ENCODE measurements at places on chromosomes 2 and 18. TPM values are rescaled to one million over a fixed set of nuclear protein-coding genes. Genes with fewer than 3 reads are reported as not detected.

The CASP10 gene
- total RNA-seq, result 3.3 TPM

The AKAIN1 gene
- not detected for total RNA-seq

- no peak for DNase-seq
Measured at GRCh38 chr2:223235986-223236385, 184.0 kb downstream of the KCNE4 start.

DNA sequence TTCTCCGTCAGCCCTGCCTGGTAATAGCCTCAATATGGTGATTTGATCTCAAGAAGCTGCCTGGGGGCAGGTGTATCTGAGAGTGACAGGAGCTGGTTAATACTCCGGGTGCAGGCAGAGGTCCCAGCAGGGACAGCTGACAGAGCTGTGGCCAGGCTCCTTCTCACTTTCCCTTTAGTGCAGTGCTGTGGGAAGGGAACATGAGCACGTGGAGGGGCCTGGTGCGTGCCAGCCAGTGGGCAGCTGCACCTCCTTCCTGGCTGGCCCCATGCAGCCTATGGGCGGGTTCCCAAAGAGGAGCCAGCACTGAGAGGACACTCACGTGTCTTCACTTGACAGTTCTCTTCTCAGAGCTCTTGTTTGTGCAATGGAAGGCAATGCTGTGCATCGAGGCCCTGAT lies 9.1 kb downstream of the CNNM4 start:
- DNase-seq, result no peak

DNA sequence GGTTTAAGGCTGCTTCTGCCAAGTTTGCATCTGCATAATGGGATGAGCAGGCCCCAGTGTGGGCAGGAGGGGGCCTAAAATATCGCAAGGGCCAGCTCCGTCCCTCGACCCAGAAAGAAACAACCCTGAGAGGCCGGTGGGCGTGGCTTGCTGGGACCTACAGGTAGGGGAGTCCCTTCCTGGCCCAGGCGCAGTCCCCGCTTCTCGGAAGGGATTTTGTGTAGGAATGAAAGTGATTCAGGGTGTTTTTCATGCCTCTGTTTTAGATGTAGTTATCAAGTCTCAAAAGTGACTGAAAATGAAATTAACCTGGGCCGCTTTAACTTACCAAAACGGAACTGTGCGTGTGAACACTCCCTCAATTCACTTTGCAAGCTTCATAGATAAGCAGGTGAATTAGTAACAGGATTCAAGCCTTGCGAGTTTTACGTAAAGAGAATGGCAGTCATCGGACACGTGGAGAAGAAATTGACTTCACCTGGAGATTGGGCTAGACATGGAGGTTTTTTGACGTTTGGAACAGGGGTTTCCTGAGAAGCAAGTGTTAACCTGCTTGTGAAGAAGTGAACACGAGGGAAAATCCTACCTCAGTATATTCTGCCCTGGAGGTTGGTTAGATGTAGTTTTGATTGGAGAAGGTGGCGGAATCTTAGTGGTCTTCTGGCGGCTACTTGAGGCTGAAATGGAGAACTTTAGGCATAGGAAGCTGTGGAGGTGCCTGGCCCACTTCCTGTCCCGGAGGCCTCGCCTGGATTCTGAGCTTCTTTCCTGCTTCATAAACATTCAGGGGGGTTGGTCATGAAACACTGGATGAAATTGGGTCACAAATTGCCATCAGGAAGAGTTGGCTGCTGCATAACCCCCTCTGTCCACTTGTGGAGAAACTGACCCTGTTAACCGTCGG lies 1.7 kb downstream of the NCK2 start:
- peak; percentile 71 for DNase-seq

- no peak for DNase-seq
Measured at GRCh38 chr2:203781151-203781550, 74.7 kb downstream of the CD28 start.

GRCh38 chr2:20624156-20624883 lies 26.6 kb downstream of the HS1BP3 start:
- peak; percentile 70 for DNase-seq

The EDAR gene
- not detected for total RNA-seq

DNA sequence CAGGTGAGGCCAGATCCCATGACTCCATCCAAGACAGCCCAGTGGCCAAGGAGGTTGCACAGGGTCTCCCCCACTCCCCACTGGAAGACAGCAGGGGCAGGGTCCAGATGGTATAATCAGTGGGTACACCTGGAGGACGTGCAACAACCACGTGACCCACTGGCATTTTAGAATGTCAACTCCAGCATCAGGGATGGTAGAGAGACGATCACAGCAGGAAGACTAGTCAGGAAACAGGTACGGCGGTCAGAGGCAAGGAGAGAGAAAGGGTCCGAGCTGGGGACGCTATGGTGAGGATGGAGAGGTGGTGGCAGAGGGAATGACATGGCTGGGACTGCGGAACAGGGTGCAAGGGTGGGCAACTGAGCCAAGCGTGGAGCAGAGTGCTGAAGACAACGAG lies 23.0 kb downstream of the SERTAD2 start:
- DNase-seq, result no peak

GRCh38 chr2:207902821-207903220 lies 122.5 kb downstream of the PLEKHM3 start:
- no peak for DNase-seq

The ASXL3 gene
- total RNA-seq, result not detected

DNA sequence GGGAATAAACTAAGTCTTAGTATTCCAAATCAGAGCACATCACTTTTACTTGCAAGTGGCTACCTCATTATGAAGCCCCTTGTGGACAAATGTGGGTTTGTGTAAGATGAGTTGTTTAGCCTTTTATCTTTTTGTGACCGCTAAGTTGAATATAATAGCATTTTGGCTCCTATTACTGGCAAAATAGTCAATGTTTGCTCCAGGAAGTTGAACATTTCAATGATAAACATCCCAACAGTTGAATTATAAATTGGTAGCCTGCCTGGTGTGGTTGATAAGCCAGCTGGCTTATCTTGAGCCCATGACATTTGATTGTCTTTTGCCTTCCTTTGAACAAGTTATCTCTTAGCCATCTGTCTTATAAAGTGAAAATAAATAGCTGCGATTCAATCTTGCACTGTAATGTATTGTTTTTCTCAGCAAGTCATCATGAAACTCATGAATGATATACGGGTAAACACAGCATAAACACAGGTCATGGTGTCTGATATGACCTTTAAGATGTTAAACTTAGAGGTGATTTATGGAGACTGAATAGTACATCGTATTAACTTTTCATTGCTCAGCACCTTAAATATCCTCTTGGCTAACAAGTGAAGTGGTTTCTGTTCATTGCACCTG lies 338.4 kb downstream of the SOCS6 start:
- DNase-seq, result no peak

All from osteoblast (primary cell).